ENCODE measurements at places on chromosomes 5 and 9. TPM values are rescaled to one million over a fixed set of nuclear protein-coding genes. Genes with fewer than 3 reads are reported as not detected.

DNA sequence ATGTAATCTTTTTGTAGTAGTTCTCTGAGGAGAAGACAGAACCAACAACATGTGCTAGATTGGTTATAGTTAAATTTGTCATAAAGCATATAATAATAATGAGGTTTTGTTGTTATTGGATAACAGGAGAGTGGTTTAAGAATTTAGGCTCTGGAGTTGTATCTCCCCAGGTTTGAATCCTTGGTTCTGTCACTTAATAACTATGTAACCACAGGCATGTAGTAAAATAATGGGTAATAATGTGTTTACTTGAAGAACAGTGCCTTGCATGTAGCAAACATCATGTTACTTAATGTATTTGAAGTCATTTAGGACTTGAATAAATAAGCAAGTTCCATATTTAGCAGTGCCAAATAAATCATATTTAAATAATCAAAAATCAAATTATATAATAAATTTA, 55.8 kb downstream of the NSD1 start:
- no peak for DNase-seq

DNA sequence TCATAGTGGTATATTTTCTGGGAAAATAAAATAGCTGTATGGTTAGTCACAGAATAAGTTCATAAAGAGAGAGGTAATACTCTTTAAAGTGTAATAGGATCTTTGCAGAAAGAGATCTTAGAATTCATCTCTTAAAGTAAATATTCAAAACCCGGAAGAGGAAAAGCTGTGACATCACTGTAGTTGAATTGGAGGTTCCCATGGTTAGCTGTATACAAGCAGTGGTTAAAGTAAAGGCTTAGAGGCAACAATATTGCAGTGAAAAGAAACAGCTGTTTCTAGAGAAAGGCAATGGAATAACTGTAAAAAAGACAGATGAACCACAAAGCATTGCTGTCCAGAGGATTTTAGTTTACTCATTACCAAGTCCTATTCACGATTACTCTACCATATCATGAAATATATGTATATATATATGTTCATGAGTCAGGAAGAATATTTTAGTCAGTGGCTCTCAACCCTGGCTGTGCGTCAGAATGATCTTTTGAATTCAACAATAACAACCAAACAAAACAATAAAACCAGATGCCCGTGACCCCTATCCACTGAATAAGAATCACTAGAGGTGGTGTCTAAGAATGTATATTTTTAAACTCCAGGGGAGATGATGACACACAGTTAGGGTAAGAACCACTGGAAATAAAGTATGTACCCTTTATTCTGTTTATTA, 4.7 kb downstream of the ERCC6L2 start:
- no peak for DNase-seq

DNA sequence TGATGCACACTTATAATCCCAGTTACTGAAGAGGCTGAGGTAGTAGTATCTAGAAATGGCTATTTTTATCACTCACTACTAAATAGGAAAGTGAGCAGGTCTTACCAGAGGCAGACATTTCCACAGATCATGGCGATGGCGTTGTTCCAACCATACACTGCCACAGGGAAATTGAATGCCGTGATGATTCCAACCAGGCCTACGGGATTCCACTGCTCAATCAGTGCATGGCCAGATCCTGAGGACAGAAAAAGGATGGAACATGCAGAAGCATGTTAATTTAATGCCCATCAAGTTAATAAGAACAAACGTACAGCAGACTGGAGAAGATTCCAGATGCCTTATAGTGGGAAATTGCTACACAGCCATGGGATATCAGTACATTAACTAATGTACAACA, 18.0 kb downstream of the ALDH7A1 start:
- DNase-seq = no peak

DNA sequence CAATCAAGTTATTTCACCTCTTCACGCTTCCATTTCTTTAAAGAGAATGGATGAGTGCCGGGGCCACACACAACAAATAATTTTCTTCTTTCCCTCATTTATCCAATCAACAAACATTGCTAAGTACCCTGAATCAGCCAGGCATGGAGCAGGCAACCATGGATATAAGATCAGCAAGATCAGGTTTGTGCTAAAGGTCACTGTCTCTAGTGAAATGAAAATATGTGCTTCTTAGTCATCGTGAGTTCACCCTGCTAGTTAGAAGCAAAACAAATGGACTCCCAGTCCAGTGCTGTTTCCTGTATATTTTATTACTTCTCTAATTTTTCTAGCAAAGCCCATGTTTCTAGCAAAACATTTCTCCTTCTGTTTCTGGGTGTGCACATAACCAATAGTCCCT, 629.2 kb downstream of the BNC2 start:
- DNase-seq = no peak

- DNase-seq = peak; percentile 78
These were observed 2.1 kb downstream of the ANP32B start for GRCh38 chr9:97985058-97985861.

GRCh38 chr5:16178745-16179372, 732 bp downstream of the MARCHF11 start:
- peak; percentile 12 for DNase-seq

GRCh38 chr9:19009391-19009965, 23.5 kb downstream of the SAXO1 start:
- no peak for DNase-seq

DNA sequence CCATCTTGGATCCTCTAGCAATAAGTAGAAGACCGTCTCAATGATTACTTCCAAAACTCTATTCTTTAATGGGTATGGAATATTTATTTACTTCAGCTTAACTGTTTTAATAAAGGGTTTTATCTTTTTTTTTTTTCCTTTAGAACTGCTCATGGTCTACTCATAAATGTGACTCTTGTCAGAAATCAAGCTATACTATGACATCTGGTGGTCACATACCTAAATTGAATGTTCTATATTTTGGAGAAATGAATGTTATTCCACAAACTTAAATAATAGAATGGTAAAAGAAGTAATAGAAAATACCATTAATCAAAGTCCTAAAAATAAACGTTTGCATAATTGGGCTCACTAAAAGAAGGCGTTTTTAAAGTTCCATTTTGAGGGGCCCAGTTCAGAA, 131.2 kb upstream of the PLCXD3 start:
- DNase-seq = no peak

GRCh38 chr5:98095072-98095471, 678.4 kb upstream of the RGMB start:
- no peak for DNase-seq

GRCh38 chr9:73148447-73148937, 3.2 kb upstream of the ANXA1 start:
- DNase-seq = no peak

- no peak for DNase-seq
These were observed 190.4 kb downstream of the RGS3 start for GRCh38 chr9:113653746-113654604.

DNA sequence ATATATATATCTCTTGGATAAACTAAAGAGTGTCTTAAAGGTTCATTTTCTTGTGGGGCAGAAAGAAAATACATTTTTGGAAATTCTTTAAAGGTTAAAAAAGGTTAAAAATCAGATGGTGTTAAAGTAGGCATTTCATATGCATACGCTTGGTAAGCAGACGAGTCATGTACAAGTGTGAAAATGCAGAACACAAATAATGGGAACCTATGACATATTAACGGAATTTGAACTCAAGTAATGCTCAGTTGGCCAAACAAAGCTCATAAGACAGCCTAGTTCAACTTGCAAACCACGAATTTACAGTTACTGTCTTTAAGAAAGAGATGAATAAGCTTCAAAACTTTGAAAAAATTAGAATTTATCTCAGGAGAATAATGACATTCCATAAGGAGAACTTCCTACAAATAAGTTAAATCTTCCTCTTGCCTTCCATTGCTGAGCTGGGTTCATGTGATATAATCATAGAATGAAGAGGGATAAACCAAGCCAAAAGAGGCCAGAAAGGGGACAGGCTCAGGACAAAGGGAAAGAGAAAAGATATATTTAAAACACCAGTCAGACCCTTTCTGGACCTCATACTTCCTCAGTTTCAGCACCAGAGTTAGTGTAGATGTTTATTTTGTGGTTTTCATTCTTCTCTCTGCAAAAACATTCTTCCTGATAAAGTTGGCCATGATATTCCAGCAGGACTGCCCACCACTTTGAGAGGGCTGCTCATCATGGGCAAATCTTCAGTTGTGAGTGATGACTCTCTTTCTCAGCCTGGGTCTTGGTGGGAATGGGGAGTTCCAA, 256.7 kb upstream of the CD180 start:
- DNase-seq = no peak

DNA sequence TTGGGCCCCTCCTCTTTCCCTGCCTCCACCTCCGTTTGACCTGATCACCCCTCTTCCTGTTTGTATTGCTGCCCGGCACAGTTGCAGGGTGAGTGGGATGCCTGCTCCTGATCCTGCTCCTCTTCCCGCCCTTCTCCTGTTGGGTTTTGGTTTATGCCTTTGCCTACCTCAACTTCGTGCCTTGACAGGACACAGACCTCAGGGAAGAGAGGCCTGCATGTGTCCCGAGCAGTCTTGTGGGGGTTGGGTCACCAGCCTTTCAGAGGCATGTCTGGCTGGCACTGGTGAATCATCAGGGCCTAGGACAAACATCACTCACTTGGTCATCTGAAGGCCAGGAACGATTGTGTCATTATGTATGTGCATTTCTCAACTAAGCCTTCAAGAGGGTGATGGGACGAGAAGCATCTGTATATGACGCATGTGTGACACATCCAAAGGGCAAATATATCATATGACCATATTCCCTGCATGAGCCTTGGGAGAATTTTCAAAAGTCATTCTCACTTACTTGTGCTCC, 56.9 kb downstream of the NPR3 start:
- no peak for DNase-seq

DNA sequence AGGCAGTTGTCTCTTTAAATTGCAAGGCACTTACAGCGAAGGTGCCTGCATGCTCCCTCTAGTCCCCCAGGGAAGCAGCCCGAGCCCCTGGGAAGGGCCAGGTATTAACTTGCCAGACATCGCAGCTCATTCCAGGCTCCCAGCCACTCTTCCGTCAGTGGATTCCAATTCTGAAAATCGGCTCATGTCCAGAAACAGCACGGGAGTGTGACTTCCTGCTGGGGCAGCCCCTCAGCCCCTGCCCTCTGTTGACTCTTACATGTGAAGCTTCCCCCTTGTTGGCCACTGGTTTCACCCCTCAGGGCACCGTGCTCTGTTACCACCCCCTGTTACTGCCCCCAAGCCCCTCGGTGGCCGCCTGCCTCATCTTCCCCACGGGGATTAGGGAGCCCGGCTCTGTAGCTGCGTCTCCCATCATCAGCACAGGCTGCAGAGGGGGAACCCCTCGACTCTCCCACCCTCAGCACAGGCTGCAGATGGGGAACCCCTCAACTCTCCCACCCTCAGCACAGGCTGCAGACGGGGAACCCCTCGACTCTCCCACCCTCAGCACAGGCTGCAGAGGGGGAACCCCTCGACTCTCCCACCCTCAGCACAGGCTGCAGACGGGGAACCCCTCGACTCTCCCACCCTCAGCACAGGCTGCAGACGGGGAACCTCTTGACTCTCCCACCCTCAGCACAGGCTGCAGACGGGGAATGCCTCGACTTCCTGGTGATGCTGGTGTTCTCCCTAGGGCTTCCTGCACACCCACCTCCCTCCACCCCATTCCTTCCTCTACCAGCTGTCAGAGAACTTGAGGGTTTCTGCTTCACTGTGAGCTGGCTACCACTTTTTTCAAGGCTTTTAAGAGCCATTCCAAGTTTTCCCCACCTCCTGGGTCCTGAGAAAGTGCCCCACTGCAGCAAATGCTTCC, 11.1 kb upstream of the CACNA1B start:
- no peak for DNase-seq

DNA sequence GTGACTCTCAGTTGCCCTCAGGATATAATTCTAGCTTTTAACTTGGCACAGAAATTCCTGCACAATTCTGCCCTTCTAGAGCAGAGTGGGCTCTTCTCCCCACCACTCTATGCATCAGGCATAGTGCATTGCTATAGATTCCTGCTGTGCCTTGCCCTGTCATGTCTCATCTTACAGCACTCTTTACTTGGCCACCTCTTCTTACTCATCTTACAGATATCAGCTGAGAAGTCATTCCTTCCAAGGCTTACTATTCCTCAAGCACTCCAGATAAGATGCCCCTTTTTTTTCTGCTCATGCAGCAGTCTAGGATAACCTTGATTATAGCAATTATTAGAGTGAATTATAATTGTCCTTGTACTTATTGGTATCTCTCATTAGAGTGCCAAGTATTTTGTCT, 5.6 kb downstream of the FAM221B start:
- DNase-seq = no peak

DNA sequence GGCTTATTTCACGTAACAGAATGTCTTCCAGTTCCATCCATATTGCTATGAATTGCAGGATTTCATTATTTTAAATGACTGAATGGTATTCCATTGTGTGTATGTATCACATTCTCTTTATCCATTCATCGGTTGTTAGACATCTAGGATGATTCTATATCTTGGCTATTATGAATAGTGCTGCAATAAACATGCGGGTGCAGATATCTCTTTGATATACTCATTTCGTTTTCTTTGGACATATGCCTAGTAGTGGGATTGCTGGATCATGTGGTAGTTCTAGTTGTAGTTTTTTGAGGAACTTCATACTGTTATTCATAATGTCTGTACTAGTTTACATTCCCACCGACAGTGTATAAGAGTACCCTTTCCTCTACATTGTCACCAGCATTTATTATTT, 460.5 kb downstream of the MAN2A1 start:
- no peak for DNase-seq

GRCh38 chr9:38347271-38347671, 45.2 kb upstream of the ALDH1B1 start:
- no peak for DNase-seq

DNA sequence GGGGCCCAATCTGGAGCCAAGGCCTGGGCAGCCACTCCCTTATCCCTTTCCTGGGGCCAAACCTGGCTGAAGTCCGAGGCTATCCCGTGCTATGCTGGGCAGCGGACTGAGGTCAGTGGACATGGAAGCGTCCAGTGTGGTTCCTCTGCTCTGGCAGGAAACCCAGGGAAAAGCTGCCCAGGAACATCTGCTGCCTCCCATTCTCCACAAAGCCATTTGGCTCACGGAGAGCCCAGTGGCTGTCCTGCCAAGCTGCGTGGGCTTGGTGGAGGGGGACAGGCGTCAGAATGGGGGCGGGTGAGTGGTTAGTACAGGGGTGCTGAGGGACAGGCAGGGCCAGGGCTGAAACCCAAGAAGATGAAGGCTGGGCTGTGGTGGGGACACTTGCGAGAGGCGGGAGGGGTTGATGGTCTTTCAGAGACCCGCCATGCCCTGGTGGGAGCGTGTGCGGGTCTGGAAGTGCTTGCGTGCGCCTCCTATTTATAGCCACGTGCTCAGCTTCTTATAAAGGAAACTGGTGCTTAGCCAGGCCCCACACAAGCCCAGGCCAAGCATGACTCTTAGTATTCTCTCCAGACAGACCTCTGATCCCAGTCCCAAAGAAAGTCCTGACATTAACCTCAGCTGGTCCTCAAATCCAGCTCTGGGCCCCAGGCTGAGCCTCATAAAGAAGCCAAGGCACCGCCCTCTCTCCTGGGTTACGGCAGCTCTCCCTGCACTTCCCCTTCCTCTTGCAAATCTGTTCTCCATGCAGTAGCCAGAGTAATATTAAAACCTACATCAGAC, 9.4 kb upstream of the SLC6A7 start:
- DNase-seq = no peak

GRCh38 chr9:101028346-101029314, at the start of gene PLPPR1:
Gene PLPPR1, plus strand, starts transcription at chr9:101028727.
- no peak for DNase-seq

- DNase-seq = no peak
These were observed 136.1 kb downstream of the PAM start for GRCh38 chr5:102891175-102891574.

Gene RARS1
- total RNA-seq = 91.9 TPM

Gene RASGRF2
- 25.6 TPM for total RNA-seq

Gene PDE6A
- total RNA-seq = not detected

Gene SLC27A6
- not detected for total RNA-seq

Gene PDCD1LG2
- total RNA-seq = not detected

Gene ZDHHC11B
- total RNA-seq = 4.8 TPM

Gene WDR38
- not detected for total RNA-seq

Gene ELL2
- total RNA-seq = 200 TPM

Gene TMEM252
- total RNA-seq = not detected
